Central memory CD4-positive, alpha-beta T cell (primary cell): ENCODE measurements at places on chromosomes 13 and 19.
A peak's percentile ranks its signal among the peaks of the same experiment; 100 is the strongest.

DNA sequence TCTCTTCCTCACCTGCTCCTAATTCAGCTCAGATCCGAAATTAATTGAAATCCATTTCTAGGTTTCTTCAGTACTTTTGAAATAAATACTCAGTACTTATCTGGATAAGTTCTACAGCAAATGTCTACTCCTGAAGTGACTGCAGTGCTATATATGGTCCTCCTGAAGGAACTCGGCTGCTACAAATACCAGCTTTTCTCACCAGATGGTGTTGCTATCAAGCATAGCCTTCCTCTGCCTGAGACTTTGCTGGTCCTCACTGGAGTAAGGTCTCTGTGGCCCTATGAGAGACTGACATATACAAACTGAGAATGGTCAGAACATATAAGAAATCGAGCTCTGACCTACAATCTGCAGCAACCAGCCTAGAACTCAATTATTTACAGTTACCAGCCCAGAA, 161.6 kb downstream of the NDFIP2 start:
- no peak for DNase-seq

DNA sequence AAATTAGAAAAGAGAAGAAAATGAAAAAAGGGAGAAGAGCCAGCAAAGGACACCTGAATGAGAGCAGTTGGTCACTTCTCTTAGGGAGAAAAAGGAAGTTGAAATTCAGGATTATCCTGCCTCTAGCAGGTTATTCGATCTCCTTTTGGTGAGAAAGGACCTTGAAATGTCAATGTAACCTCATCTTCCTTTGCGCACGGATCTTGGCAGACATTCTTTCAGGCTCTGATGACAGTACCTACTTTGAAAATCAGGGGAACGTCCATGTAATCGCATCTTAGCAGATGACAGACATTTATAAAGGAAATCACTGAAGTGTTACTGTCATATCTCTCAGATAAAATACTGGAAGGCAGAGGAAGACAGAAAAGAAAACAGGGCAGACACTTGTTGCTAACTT, 36.7 kb downstream of the FRY start:
- DNase-seq = no peak

- DNase-seq = peak; percentile 67
Observed at GRCh38 chr13:99361197-99361596, 54.0 kb upstream of the GPR183 start.

DNA sequence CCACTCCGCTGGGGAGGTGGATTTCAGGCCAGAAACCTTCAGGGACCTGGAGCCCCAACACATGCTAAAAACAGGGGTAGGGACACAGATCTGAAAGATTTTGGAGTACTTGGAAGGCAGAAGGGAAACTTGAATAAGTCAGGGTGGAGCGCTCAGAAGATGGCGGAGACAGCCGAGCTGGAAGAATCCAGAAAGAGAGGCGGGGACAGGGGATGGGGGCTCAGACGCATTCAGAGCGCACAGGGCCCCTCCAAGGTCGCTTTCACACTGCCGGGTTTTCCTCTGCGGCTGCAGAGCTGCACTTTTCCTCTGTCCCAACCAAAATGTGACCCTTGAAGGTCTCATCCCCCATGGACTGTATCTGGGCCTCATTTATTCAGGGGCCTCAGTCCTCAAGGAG, 56.9 kb downstream of the ERICH4 start:
- DNase-seq = no peak

DNA sequence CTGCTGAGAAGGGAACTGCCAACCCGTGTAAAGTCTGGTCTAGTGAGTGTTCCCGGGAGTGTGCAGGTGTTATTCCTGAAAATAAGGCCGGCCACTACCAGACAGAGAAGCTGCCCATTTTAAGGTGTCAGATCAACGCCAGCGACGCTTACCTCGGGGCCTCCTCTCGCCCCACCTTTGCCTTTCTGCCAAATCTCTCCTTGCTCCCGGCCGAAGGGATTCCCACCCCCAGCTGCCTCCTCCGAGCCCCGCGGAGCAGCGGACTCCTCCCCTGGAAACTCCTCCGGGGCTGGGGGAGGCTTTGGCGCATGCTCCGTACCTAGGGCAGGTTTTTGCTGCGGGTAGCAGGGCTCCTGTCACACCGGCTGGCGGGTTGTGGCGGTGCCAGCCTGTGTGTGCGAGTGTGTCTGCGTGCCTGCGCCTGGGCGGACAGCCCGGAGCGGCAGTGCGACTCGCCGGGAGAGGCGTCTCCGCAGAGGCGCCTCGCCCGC, at the start of gene HS6ST3:
Gene HS6ST3, plus strand, starts transcription at position 359 of the 491 bp plus-strand sequence.
- no peak for DNase-seq

DNA sequence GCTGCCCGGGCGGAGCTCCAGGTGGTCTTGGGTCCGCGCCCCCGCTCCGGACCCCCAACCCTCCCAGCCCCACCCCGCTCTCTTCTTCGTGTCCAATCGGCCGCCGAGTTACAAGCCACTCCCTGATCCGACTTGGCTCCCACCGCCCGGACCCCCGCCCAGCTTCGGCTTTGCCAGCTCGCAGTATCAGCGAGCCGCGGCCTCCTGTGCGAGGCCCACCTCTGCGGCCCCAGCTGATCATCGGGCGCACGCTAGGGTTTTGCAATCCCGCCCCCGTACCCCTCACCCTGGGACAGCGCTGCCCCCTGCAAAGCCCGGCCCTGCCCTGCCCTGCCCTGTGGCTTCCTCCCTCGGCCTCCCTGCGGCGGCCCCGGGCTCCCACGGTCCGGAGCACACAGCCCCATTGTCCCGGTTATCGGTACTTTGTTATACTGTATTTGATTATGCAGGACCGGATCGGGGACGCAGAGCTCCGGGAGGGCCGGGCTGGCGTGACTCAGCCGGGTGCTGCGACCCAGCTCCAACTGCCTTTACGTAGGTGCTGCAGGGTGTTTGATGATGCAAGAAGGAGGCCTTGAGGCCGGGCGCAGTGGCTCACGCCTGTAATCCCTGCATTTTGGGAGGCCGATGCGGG, 598 bp upstream of the LPAR2 start:
- no peak for DNase-seq

GRCh38 chr13:38382946-38383345, 33.3 kb downstream of the UFM1 start:
- no peak for DNase-seq

GRCh38 chr19:9881720-9882119, 46.6 kb downstream of the PIN1 start:
- DNase-seq = no peak

DNA sequence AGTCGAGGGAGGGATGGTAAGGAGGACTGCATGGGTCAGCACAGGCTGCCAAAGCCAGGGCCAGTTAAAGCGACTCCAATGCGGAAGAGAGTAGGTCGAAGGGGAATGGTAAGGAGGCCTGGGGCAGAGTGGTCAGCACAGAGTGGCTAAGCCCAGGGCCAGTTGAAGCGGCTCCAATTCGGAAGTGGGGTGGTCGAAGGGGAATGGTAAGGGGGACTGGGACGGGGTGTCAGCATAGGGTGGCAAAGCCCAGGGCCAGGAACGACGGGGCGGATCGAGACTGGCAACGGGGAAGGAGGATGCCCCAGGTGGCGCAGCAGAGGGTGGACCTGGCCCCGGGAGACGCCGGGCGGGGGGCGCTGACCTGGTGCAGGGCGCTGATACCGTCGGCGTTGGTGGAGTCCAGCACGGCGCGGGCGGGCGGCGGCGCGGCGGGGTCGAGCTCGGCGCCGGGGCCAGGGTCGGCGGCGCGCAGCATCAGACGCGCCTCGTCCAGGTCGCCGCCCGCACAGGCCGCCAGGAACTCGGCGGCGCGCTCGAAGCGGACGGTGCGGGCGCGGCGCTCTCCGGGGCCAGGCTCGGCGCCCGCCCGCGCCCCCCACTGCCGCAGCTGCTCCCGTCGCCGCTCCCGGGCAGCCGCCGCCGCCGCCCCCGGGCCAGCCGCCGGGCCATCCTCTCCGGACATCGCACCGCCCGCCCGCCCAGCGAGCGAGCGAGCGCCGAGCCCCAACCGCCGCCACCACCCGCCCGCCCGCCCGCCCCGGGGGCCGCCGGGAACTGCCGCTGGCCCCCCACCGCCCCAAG, at the start of gene PPP1R12C:
Gene PPP1R12C, minus strand, starts transcription at position 779 of the 804 bp plus-strand sequence. Its CDS starts 94 bp downstream, at position 685.
- peak; percentile 18 for DNase-seq

DNA sequence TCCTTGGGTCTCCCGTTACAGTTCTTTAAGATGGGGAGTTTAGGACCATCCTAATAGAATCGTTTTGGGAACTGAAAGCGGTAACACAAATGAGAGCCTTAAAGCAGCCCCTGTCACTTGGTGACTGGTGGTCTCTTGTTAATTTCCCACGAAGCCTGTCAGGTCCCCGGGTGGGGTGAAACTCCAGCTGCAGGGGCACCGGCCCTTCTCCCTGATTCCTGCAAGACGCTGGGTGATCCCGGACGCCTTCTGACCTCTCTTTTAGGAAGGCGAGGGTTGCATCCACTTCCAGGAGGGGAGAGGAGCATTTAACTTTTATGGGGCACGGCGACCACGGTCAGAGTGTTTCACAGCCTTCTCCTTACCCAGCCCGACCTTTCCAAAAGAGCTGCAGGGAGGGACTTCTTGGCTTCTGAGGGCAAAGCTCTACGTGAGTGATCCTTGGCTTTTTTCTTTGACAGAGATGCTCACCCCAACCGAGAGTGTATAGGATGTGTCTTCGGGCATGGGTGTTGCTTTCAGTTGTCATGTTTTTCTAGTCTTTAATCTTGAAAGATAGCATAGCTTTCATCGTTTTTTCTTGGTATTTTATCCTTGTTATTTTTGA, 688 bp downstream of the ZNF225 start:
- DNase-seq = no peak

GRCh38 chr13:112873851-112874750, 94.9 kb upstream of the MCF2L start:
- no peak for DNase-seq

DNA sequence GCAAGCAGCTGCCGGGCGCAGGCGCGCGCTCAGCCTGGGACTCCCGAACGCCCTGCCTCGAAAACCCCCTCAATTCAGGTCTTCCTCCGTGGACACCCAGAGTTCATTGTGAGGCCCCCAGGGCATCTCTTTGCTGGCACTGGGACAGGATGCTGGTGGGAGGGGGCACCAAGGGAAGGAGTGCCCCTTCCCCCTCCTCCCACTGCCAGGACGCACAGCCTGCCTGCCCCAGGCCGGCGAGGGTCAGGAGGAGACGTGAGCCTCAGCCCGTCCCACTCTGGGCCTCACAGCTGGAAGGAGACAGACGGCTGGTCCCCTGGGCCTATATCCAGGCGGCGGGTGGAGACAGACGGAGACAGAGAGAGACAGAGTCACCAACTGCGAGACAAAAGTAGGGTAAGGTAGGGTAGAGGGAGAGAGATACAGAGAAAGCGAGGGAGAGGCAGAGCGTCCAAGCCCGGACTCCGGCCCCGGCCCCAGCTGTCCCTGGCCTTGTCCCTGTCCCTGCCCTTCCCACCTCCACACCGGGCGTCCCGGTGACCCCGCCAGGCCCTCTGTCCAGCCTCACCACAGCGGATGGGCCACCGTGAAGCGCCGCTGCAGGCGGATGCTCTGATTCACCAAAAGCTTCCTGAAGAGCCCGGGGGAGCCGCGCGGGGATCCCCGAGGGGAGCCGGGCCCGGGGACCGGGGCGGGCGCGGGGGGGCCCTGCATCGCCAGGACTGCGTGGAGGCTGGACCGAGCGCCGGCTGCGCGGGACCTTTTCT, at the start of gene PDE4C:
Gene PDE4C, minus strand, starts transcription at position 737 of the 767 bp plus-strand sequence. Its CDS starts 23 bp downstream, at position 714.
- DNase-seq = no peak

- no peak for DNase-seq
Observed at GRCh38 chr13:51781246-51782022, 22.5 kb downstream of the DHRS12 start.

GRCh38 chr13:46295491-46296114, 83.9 kb downstream of the LRRC63 start:
- peak; percentile 88 for DNase-seq

DNA sequence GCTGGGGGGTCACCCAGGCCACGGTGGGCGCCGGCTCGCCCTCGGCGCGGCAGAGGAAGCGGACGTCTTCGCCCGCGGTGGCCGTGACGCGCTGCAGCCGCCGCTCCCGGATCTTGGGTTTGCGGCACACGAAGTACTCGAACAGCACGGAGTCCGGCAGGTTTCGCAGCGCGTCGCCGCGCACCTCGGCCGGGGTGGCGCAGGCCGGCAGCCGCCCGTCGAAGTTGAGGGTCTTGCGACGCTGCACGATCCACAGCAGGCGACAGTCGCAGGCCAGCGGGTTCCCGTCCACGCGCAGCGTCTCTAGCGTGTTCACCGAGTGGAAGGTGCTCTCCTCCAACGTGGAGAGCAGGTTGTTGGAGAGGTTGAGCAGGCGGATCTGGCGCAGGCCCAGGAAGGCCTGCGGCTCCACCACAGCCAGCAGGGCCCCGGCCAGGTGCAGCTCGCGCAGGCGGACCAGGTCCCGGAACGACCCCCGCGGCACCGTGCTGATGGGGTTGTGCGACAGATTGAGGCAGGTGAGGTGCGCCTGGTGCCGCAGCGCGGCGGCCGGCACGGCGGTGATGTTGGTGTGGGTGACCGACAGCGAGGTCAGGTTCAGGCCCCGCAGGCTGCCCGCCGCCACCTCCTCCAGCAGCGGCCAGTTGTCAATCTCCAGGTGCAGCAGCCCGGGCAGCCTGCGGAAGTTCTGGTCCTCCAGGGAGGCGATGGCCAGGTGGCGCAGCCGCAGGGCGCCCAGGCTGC, 8.6 kb upstream of the PEAK3 start:
- DNase-seq = no peak

DNA sequence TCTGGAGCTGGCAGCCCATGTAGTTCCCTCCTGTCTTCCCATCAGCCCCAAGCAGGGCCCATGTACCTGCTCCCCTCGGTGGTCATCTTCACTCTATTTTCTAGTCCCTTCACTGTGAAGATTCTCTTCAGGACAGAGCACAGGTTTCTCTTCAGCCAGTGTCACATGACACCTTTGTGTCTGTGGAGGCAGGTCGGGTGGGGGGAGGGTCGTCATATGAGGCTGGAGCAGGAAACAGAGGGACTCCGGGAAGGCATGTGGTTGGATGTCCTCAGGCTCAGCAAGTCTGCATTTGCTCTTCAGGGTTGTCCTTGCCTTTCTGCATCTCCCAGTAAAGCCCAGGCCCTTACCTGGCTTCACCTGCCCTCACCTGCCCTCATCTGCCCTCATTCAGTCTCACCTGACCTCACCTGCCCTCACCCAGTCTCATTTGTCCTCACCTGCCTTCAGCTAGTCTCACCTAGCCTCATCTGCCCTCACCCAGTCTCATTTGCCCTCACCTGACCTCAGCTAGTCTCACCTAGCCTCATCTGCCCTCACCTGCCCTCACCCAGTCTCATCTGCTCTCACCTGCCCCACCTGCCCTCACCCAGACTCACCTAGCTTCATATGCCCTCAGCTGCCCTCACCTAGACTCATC, 120.3 kb downstream of the ZDHHC20 start:
- DNase-seq = no peak

DNA sequence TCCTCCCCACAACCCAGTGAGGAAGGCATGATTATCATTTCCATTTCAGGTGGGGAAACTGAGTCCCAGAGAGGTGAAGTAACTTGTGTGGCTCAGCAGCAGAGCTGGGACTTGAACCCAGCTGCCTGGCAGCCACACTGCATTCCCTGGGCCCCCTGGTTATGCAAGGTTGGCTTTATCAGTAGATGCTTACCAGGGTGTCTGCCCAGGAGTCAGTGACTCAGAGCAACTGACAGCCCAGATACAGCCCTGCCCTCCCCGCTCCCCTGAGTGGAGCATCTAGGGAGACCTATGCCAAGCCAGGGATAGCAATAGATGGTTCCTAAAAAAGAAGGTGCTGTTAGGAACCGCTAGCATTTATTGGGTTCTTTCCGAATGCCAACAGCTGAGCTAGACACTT, 5.9 kb downstream of the IGLON5 start:
- no peak for DNase-seq
